ENCODE measurements at places on chromosomes 3 and 15.

- no peak for DNase-seq
Measured at GRCh38 chr3:10380906-10381305, 60.0 kb upstream of the SEC13 start.

DNA sequence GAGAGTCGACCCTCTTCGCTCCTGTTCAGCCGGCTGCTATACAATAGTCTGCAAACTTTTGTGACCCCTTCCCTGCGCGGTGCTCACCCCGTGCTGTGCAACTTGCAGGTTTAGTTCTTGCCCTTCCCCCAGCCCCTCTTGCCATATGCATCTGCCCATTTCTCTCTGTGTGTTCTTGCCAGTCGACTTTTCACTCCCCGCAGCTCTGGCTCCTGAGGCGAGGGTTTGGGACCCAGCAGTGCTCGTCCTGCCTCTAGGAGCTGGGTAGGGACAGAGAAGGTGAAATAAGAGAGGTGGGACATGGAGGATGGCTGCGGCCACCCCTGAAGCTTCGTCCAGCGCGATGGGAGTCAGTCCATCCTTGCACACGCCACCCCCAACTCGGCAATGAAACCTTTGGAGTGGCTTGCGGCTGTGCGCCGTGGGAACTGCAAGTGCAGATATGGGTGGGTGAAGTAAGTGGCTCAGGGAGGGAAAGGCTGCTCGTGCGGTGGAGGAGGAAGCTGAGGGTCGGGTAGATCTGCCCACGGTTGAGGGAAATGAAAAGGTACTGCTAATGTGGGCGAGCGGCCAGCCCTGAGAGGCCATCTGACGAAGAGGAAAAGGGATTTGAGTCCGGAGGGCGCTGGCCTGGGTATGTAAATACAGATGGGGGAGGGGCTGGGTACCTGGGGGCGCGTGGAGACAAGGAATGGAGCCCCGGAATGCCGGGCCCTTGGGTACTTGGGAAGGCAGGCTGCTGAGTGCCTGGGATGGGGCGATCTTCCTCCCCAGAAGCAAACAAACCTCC is 1.0 kb downstream of the LRRC3B start:
- DNase-seq = no peak

DNA sequence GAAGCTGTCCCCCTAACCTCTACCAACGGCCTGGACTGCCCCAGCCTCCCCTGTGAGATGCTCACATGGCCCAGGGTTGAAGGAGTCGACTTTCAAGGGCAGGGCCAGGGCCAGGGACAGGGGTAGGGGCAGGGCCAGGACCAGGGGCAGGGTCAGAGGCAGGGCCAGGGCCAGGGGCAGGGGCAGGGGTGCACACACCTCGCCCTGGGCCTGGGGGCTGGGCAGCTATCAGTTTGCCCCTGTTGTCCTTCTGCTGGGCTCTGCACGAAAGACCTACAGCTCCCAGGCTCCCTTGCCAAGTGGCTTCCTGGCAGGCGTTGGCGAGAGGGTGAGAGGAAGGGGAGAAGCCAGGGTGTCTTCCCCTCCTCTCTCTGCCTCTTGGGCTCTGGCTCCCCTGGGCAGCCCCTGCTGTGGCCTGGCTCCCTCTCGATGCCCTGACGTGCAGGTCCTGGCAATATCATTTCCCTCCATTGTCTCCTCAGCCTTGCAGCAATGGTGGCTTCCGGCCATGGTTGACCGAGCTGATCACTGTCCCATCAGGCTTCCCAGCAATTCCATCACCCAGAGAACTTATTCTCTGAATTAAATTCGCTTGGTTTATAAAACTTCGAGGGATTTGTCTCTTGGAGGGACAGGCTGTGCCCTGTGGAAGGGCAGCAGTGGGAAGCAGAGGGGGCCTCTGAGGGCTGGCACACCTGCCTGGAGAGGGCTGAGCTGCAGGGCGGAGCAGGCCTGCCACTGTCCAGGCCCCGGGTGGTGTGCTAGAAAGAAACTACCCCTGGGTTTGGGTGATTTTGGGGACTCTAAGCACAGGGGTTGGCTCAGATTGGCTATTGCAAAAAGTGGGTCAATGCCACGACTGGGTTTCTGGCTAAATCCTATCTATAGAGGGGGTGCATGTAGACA is 13.9 kb downstream of the PRR23E start:
- no peak for DNase-seq

- peak; percentile 80 for DNase-seq
Measured at GRCh38 chr15:58498821-58499580, 67.2 kb downstream of the LIPC start.

DNA sequence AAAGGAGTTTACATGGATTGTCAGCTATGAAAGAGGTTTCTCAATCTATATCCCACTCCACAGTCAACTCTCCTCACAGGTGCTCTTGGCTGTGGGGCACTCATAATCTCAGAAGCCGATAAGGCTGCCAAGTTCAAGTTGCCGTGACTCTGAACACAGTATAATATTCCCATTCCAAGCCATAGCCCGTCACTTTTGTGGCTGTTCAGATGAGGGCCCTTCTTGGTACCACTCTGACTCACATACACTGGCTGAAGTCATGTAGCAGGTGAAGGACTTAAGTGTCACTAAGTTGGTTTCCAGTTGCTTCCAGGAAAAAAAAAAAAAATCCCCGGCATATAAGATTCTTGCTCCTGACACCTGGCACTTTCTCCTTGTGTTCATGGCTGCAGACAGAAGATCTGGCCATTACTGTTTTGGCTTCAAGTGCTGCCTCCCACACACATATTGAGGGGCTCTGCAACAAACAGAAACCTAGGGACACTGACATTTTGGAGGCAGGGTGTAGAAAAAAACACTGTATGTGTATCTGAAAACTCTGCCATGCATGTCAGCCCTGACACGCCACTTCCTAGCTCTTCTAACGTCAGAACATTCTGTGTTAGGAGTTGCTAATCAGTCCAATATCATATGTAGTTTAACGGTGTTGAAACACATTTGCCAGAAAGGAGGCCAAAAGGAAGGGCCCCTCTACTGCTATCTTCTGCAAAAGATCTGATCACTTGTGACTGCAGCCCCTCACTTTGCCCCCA is 170.2 kb upstream of the ICE2 start:
- no peak for DNase-seq

DNA sequence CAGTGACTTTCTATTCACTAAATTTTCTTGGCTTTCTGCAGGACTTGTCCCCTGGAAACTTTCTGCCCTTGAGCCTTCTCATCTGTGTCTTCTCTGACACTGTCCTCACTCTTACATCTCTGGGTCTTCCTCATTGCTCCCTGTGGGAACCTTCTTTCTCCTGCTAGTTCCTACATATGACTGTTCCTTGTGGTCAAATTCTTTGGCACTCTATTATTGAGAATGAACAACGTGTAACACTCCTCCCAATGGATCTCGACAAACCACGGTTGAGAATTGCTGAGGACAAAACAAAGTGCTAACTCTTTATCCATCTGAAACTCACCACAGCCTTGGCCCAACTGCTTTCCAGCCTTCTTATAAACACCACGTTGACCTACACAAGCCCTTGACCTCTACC is 3.5 kb upstream of the FAM81A start:
- DNase-seq = no peak

GRCh38 chr3:163939926-163940325 is 1138.4 kb downstream of the SI start:
- no peak for DNase-seq

- no peak for DNase-seq
Measured at GRCh38 chr15:79858469-79858868, 38.3 kb downstream of the MTHFS start.

DNA sequence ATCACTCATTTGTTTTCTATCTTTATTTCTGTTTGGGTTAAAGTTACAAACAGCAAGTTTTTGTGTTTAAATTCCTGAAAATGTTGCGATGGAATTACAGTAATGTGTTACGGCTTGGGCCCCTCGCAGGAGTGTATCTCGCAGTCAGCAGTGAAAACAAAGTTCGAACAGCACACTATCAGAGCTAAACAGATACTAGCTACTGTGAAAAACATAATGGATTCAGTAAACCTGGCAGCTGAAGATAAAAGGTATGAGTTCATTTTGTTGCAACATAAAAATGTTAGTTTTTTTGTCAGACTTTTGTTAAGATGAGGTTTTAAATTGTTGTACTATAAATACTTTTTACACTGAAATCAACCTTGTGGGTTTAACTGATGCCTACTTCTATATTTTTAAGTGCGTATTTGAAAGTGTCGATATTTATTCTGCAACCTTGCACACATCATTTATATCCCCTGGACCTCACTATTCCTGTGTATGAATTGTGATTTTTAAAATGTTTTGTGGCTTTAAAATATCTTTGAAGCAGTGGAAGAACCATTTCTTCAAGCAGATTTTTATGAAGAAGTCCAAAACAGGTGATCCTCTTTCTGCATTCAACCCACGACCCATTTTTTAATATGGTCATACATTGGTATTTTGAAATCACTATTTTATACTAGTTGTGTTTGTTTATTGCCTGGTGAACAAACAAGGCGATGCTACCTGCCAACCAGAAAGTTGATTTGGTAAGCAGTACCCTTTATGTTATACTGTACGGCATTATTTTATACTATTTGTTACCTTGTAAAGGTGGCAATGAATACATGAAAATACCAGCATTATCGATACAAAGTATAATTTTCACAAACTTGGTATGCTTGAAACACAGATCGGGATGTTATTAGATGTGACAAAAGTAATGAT is 27.8 kb downstream of the MFN1 start:
- no peak for DNase-seq

- no peak for DNase-seq
Measured at GRCh38 chr3:141273700-141274410, 42.2 kb downstream of the PXYLP1 start.

GRCh38 chr3:104907507-104907906 is 459.2 kb upstream of the ALCAM start:
- DNase-seq = no peak

DNA sequence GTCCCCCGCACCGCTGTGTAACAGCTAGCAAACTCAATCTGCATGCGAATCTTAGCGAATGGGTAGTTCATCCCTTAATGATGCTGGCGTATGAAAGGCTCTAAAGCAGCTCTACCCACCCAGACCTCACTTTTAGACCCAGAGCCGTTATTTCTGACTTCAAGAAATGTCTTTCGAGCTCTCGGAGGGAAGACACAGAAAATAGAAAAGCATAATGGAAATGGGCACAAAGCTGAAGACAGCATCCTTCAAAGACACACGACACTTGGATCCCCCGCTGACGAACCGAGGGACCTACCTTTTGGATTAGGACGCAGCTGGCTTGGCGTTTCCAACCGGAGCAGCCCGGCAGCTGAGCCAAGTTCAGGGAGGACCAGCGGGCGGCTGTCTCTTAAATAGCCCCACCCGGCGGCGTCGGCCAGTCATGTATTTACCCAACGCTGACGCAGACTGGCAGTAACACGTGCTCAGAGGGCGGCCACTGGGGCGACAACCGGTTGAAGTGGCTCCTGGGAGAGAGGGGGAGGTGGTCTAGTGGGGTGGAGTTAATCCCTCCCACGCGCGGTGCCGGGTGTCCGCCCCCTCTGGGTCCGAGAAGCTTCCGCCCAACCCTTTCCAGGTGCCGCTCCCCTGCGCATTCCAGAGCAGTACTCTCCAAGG is 1.5 kb downstream of the CCK start:
- no peak for DNase-seq

DNA sequence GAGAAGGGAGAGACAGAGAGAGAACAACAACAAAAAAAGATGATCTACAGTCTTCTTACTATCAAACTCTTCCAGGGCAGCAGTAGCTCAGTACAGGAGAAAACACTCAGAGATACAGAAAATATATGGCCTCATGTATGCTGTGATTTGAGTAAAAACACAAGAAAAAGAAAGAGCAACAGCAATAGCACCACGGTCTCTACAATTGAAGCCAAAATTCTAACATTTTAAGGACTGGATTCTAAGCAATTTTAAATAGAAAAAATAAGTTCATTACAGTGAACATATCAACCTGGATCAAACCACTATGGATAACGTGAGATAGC is 43.5 kb upstream of the ALCAM start:
- no peak for DNase-seq

GRCh38 chr15:42737529-42738328 is 801 bp upstream of the CDAN1 start:
- DNase-seq = no peak

GRCh38 chr3:28117598-28117997 is 123.8 kb upstream of the CMC1 start:
- DNase-seq = no peak

DNA sequence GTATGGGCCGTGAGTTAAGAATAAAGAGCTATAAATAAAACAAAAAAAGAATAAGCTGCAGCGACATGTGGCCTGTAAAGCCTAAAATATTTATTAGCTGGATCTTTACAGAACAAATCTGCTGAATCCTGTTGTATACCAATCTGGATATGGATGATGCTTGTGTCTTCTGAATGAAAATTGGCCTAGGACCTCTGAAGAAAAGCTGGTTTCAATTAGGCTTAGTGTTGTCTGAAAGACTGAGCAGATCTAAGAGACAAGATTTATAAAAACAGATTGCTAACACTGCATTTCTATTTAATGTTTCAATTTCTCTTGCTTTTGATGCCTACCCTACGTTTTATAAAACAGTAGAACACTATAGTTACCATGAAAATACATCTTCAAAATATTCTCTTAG is 57.9 kb downstream of the ST3GAL6 start:
- no peak for DNase-seq

DNA sequence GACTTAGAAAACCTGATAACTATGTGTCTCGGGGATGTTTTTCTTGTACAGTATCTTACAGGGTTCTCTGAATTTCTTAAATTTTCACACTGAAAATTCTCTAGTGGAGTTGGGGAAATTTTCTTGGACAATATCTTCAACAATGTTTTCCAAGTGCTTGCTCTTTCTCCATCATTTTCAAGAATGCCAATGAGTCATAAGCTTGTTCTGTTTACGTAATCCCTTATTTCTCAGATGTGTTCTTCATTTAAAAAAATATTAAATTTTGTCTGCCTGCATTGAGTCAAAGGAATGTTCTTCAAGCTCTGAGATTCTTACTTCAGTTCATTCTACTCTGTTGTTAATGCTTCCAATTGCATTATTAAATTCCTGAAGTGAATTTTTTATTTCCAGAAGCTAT is 21.9 kb upstream of the PLSCR2 start:
- no peak for DNase-seq

DNA sequence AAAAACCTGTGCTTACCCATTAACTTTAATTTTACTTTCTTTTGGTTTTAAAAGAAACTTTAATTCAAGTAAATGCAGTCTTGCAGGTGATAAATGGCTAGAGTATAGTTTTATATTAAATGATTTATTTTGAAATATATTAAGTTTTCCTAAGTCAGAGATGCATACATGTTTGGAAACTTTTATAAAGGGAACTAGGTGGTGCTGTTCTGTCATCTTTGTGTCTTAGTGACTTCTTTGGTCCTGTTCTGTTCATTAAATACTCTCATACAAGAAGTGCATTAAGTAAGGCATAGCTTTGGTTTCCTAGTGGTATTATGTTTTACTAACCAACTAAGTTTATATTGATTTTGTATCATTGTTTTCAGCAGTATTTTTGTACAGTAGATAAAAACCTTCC is 15.6 kb downstream of the CADM2 start:
- DNase-seq = no peak

DNA sequence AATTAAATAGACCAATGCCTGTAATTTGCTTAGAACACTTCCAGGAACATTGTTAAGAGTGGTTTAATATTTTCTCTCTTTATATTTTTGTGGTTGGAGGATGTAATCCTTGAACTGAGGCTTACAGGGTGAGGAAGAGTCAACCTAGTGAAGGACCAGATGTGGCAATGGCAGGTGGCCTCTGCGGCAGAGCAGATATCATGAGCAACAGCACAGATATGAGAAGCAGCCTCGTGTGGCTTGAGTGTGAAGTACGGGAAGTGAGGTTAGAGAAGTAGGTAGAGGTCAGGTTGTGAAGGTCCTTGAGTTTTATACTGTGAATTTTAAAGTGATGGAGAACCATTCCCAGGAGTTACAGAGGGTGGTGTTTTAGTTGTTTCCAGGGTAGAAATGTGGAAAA is 417.6 kb upstream of the SUCLG2 start:
- no peak for DNase-seq
